ENCODE measurements at places on chromosomes 7 and 10. TPM values are rescaled to one million over a fixed set of nuclear protein-coding genes. Genes with fewer than 3 reads are reported as not detected.

DNA sequence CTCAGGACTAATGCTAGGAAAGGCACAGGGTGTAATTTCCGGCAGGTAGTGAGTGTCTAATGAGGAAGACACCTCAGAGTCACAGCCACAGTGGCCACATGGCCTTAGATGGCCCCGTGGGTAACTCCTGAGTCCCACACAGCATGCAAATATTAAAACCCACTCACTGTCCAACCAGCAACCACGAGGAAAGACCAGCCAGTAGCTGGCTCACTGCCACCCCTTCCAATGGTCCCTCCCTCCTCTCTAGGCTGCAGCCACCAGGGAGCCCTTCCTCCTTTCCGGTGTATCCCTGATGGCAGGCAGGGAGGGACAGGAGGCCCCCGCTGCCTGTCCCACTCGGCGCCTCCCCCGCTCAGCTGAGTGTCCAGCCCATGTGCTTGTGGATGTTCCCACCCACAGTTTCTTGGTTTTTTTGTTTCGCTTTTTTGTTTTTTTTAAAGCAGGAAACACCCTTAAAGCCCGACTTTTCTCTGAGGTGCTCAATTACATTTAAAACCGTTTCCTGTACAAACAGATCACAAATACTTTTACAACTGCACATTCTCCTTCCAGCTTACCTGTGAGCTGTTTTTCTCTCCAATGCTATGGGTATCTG is 9.2 kb downstream of the BNIP3 start:
- peak overlapping the region; percentile 78 for H3K4me3 ChIP-seq
- H3K27me3 ChIP-seq = no peaks in the 10 kb centered on the region
- DNase-seq = peak; percentile 61

GRCh38 chr7:79046061-79046460 is 407.4 kb downstream of the MAGI2 start:
- DNase-seq = no peak
- H3K27ac ChIP-seq = no peak overlapping the region
- no peak overlapping the region for H3K4me3 ChIP-seq

DNA sequence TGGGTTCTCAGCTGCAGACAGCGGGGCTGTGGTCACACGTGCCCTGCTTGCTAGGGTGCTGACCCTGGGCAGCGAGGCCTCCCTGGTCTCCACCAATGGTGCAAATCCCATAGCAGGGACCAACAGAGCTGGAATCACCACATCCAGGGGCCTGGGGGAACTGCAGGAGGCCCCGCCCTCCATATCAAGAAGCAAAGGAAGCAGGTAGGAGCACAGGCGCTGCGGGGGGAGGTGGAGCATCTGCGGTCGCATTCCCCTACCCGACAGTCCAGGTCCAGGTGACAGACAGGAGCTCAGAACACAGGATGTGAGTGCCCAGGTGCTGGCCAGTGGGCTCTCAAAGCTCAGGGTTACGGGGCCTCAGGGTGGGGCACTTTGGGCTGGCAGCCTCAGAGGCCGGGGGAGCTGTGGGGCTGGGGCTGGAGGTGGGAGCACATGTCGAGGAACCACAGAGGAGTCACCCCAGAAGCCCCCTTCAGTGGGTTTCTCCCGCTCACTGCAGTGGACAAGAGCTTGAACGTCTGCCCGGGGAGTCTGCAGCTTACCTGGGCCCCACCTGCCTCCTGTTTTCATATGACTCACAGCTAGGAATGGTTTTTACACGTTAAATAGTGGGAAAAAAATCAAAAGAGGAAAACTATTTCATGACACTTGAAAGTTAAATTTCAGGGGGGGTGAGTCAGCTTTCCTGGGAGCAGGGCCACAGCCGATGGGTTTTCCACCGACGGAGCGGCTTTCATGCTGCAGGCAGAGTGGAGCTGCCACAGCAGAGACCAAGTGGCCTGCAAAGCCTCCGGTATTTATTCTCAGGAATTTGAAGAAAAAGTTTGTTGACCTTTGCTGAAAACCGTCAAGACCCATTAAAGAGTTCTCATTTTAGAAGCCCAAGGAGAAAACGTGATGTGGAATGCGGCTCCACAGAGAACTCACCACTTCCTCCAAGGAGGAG is 148.7 kb upstream of the PPP2R2D start:
- H3K4me1 ChIP-seq = no peaks in the 10 kb centered on the region
- DNase-seq = no peak
- H3K36me3 ChIP-seq = no peaks in the 10 kb centered on the region
- no peak overlapping the region for H3K27ac ChIP-seq
- H3K4me3 ChIP-seq = no peak overlapping the region

SMKR1 gene
- total RNA-seq = 2.1 TPM

DNA sequence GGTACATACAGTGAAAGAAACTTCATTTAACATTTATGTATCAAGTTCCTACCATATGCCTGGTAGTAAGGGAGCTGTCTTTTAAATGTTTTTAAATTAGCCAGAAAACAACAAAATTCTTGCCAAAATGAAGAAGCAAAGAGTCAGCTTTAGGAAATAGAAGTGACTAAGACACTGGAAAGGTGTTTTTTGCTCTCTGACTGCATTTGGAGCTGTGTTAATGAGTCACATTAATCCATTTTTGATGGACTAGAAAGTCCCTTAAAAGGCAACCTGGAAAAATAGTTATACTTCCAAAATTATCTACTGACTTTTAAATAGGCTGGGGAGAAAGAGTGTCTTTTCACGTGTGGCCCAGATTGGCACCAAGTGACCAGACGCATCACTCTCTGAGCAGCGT is 3.9 kb upstream of the COL17A1 start:
- H3K27me3 ChIP-seq = peaks cover 2% of the 10 kb centered on the region
- H3K36me3 ChIP-seq = no peaks in the 10 kb centered on the region
- no peak overlapping the region for H3K27ac ChIP-seq
- no peak overlapping the region for H3K4me3 ChIP-seq
- no peak for DNase-seq
- peaks cover 1% of the 10 kb centered on the region for H3K4me1 ChIP-seq

DNA sequence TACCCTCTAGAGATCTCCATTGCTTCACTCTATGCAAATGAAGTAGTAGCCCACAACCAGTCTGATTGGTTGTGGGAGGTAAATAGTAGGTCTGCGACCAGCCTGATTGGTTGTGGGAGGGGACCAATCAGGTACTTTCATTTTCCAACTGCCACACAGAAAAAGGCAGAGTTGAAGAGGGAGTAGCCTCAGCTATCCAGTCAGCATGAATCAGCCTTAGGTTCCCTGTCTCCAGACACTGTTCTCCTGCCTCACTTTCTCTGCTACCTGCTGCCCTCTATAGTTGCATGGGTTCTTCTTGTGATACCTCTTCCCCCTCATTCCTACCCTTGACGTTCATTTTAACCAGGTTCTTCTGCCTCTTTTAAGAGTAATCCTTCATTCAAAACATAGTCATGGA is 114.5 kb upstream of the LYZL1 start:
- DNase-seq = no peak
- no peak overlapping the region for H3K27ac ChIP-seq
- H3K27me3 ChIP-seq = peaks cover 3% of the 10 kb centered on the region
- H3K4me3 ChIP-seq = no peak overlapping the region
- no peaks in the 10 kb centered on the region for H3K4me1 ChIP-seq

PAPOLB gene
- total RNA-seq = not detected

GRCh38 chr10:22911889-22912762 is 15.7 kb upstream of the ARMC3 start:
- peaks cover 3% of the 10 kb centered on the region for H3K36me3 ChIP-seq
- no peaks in the 10 kb centered on the region for H3K4me1 ChIP-seq
- DNase-seq = no peak
- H3K4me3 ChIP-seq = no peak overlapping the region
- peaks cover 2% of the 10 kb centered on the region for H3K27me3 ChIP-seq
- H3K27ac ChIP-seq = no peak overlapping the region

DNA sequence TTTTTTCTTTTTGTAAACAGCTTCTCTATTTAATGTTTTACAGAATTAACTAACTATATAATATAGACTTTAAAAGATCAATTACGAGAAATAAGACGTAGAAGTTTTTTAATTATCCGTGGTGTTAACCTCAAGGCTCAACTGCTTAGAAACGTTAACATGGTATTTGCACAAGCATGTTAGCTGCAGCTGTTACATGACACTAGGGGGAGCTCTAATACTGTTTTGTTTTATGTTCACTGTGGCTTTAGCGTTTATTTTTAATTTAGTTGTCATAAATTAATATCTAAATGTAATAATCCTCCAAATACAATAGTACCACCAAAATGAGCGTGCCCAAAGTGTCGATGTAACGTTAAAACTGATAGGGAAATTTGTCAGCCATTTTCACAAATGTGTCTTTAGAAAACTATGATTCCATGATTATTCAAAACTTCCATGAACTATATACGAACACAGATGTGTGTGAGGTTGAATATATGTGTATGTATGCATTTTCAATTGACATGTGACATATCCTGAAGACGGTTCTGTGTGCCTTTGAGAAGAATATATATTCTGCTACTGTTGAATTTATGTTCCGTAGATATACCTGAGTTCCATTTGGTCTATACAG is 828.8 kb upstream of the MBL2 start:
- no peak for DNase-seq
- no peaks in the 10 kb centered on the region for H3K36me3 ChIP-seq
- H3K4me1 ChIP-seq = no peaks in the 10 kb centered on the region

GRCh38 chr7:70361821-70362220 is 763.5 kb downstream of the AUTS2 start:
- peaks cover 13% of the 10 kb centered on the region for H3K4me1 ChIP-seq
- peaks cover 2% of the 10 kb centered on the region for H3K36me3 ChIP-seq
- H3K27me3 ChIP-seq = peaks cover 6% of the 10 kb centered on the region
- H3K27ac ChIP-seq = no peak overlapping the region
- DNase-seq = no peak
- H3K4me3 ChIP-seq = no peak overlapping the region

DNA sequence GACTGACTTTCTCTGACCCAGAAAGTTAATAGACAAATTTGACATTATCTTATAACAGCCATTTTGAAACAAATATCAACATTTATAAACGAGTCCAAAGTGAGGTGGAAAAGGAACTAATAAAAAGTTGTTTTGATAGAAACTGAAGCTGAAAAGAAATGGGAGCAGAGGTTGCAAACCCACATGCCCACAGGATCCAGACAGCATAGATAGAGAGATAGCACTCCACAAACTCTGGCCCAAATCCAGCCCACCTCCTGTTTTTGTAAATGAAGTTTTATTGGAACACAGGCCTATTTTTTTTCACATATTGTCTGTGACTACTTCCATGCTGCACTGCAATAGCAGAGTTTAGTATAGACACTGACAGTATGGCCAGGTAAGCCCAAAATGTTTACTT is 171.9 kb downstream of the PRKG1 start:
- no peaks in the 10 kb centered on the region for H3K4me1 ChIP-seq
- DNase-seq = no peak
- no peaks in the 10 kb centered on the region for H3K36me3 ChIP-seq
- H3K27me3 ChIP-seq = no peaks in the 10 kb centered on the region

- DNase-seq = no peak
- H3K27me3 ChIP-seq = no peaks in the 10 kb centered on the region
- H3K4me3 ChIP-seq = no peak overlapping the region
- no peaks in the 10 kb centered on the region for H3K4me1 ChIP-seq
- H3K36me3 ChIP-seq = peaks cover 49% of the 10 kb centered on the region
These were observed 18.1 kb downstream of the CEP55 start for GRCh38 chr10:93514521-93514920.

GRCh38 chr7:102320181-102320580 is 33.5 kb downstream of the SH2B2 start:
- no peaks in the 10 kb centered on the region for H3K4me1 ChIP-seq
- H3K27me3 ChIP-seq = peaks cover 7% of the 10 kb centered on the region
- no peak for DNase-seq
- no peak overlapping the region for H3K4me3 ChIP-seq

LIPJ gene
- total RNA-seq = 0.17 TPM

GRCh38 chr10:79189181-79189580 is 120.4 kb downstream of the ZMIZ1 start:
- no peaks in the 10 kb centered on the region for H3K36me3 ChIP-seq
- no peak overlapping the region for H3K4me3 ChIP-seq
- no peaks in the 10 kb centered on the region for H3K4me1 ChIP-seq
- DNase-seq = no peak

SDK1 gene
- total RNA-seq = 0.25 TPM

GLRX3 gene
- total RNA-seq = 55.5 TPM

DNA sequence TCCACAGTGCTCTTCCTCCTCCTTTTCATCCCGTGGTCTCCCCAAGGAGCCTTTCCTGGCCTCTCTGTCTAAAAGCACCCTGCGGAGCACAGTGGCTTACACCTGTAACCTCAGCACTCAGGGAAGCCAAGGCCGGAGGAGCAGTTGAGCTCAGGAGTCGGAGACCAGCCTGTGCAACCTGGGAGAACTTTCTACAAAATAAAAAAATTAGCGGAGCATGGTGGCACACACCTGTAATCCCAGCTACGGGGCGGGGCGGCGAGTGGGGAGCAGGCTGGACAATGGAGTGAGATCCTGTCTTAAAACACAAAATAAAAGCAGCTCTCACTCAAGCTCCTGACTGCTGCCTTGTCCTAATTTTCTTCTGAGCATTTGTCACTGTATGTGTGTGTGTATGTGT is 1.4 kb upstream of the COBL start:
- no peak for DNase-seq
- no peak overlapping the region for H3K4me3 ChIP-seq
- H3K4me1 ChIP-seq = peaks cover 2% of the 10 kb centered on the region
- H3K27me3 ChIP-seq = peaks cover 49% of the 10 kb centered on the region

DNA sequence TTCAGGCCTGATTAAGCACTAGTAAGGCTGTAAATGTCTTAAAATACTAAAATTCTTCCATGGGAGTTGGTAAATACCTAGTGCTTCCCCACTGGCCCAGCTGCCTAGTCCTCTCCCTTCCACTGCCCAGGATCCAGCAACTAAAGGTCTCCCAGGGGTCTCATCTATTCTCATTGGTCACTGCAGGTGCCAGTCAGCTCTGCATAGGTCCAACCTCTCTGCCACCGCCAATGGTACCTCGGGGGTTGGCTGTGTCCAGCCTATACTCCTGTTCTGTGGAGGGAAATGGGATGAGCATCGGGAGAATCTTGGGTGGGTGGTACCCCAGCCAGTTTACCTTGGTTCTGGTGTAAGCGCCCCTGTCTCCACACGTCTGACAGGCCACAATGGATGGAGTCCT is 6.1 kb upstream of the CREB5 start:
- H3K27me3 ChIP-seq = peaks cover 34% of the 10 kb centered on the region
- no peak for DNase-seq
- no peak overlapping the region for H3K4me3 ChIP-seq
- no peak overlapping the region for H3K27ac ChIP-seq
- H3K36me3 ChIP-seq = no peaks in the 10 kb centered on the region

DNA sequence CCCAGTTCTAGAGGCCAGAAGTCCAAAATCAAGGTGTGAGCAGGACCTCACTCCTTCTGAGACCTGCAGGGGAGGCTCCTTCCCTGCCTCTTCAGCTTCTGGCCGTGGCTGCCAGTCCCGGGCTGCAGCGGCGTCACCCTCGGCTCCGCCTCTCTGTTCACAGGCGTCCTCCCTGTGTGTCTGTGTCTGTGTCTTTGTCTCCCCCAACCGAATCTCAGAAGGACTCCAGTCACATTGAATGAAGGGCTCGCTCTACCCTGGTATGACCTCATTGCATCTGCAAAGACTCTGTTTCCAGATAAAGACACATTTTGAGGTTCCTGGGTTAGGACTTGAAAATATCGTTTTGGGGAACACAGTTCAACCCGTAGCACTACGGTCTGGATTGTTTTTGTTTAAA is 33.1 kb upstream of the GALNT11 start:
- no peak overlapping the region for H3K27ac ChIP-seq
- peak; percentile 52 for DNase-seq
- H3K4me1 ChIP-seq = peaks cover 5% of the 10 kb centered on the region
- H3K4me3 ChIP-seq = peak overlapping the region; percentile 29
- peaks cover 24% of the 10 kb centered on the region for H3K27me3 ChIP-seq

MPP7 gene
- 23.4 TPM for total RNA-seq

GRCh38 chr7:37945336-37945735 is 24.9 kb downstream of the EPDR1 start:
- no peak overlapping the region for H3K4me3 ChIP-seq
- no peak overlapping the region for H3K27ac ChIP-seq
- DNase-seq = no peak
- no peaks in the 10 kb centered on the region for H3K27me3 ChIP-seq

Data from activated naive CD8-positive, alpha-beta T cell treated with anti-CD3 and anti-CD28 coated beads, Interleukin-2, amount 10 ng/mL, durations not matched to agents 7 days and 5 days (primary cell).